ENCODE measurements at places on chromosomes 4 and X.

DNA sequence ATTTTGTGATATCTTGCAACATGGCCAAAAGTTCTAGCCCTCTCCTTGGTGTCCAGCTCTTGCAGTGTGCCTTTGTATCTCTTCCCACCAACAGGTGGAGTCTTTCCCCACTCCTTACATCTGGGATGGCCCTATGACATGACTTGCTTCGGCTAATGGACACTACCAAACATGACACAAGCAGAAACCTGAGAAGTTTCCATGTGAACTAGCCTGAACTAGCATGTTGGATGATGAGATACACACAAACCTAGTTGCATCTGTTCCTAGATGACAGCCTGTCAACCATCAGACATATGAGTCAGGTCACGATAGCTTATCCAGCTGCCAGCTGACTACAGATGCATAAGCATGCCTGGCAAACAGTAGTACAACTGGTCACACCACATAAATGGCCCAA lies 207.5 kb upstream of the FTHL17 start:
- DNase-seq = no peak

DNA sequence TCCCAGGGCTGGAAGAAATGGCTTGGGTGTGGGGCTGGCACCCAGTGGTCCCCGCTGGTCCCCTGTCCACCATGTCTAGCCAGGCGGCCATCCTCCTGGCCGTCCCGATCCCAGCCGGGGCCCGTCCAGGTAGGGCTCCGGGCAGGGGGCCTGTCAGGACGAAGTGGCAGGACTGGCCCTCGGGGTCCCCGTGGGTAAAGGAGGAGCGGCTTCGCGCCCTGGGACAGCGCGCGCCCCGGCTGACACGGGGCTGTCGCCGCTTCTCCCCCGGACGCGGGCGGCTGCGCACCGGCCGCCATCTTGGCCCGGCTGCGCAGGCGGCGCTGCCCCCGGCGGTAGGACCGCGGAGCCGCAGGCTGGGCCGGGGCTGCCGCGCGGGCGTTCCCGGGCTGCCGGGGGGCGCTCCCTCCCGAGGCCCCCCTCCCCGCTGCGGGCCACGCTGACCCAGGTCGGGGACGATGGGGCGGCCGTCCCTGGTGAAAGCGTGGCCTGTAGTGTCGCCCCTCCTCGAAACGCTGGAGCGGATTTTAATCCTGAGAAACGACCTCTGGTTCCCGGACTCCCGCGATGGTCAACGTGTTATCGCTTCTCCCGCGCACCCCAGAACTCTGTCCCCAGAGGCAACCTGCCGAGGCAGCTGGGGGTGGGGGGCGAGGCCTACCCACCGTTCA lies 60.4 kb upstream of the BCOR start:
- DNase-seq = no peak

GRCh38 chr4:185772391-185773093 lies 39.5 kb downstream of the SORBS2 start:
- DNase-seq = no peak

DNA sequence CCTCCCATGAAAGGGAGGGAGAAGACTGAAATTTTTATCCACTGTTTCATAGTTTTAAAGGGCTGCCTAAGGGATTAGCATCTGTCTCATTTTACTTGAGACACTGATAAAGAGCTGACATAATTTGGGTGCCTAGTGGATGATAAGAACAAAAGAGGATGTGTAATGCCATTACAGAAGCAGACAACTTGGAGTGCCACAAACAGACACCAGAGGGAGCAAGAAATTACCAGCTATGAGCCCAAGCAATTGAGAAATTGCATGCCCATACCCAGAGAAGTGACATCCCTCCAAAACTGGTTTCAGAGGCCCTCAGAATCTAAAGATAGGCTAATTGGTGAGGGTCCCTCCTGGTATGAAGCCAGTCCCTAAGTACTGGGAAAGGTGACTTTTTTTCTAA lies 38.5 kb upstream of the POU3F4 start:
- DNase-seq = no peak

GRCh38 chr4:6557856-6558255 lies 17.1 kb upstream of the MAN2B2 start:
- no peak for DNase-seq

DNA sequence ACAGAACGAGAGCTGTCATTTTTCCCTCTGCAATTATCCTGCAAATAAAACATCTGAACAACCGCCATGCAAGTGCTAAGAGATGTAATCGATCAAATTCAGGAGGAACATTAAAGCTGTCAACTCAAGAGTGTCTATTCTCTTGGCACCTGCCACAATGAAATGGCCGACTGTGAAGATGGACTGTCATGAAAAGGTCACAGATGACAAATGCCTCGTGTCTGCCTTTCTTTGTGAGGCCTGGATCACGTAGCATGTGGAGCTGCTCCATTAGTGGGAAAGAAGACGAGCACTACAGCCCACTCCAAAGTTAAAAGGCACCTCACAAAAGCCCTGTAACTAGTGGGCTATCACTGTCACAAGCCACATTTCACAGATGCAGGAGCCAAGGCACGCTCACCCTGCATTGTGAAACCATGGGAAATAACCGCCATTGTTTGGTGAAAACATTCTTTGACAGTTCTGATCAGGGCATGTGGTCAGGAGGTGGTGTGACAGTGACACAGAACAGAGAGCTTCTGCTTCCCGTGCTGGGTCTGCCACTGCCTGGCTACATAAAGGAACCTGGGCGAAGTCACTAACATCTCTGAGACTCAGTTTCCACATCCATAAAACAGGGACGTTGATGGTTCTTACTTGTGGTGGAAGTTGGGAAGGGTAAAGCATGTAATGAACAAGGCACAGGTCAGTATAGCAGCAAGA lies 98.9 kb downstream of the EVC2 start:
- no peak for DNase-seq

DNA sequence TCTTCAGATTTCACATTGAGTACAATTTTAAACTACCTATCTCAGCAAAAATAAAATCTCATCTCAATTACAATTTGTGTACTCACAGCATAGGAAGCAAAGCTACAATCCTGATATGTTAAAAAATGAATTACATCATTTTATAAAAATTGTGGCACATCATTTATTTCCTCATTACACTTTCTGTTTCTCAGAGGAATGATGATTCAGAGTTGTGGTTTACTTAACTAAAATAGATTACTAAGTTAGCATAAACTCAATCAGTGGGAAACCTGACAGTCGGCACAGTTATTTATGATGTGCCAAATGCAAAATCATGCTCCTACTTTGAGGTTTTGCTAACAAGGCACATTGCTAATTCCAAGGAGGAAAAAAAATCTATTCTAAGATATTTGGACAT lies 325.0 kb downstream of the FBXO8 start:
- no peak for DNase-seq

DNA sequence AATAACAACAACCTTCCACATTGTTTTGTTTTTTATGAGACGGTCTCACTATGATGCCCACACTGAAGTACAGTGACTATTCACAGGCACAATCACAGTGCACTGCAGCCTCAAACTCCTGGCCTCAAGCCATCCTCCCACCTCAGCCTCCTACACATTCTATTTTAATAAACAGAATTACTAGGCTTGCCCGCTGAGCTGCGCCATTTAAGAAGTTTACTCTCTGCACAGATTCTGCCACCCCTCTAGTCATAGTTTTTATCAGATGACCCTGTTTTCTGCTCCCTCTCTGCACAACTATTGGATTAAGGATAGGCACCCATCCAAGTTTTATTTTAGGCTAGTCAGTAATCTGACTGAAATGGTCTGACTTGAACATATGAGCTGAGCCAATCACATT lies 11.3 kb upstream of the COX18 start:
- no peak for DNase-seq

- DNase-seq = no peak
These were observed 316.0 kb downstream of the CCSER1 start for GRCh38 chr4:90443231-90443630.

- no peak for DNase-seq
These were observed 281.9 kb upstream of the HS3ST1 start for GRCh38 chr4:11710453-11711093.

DNA sequence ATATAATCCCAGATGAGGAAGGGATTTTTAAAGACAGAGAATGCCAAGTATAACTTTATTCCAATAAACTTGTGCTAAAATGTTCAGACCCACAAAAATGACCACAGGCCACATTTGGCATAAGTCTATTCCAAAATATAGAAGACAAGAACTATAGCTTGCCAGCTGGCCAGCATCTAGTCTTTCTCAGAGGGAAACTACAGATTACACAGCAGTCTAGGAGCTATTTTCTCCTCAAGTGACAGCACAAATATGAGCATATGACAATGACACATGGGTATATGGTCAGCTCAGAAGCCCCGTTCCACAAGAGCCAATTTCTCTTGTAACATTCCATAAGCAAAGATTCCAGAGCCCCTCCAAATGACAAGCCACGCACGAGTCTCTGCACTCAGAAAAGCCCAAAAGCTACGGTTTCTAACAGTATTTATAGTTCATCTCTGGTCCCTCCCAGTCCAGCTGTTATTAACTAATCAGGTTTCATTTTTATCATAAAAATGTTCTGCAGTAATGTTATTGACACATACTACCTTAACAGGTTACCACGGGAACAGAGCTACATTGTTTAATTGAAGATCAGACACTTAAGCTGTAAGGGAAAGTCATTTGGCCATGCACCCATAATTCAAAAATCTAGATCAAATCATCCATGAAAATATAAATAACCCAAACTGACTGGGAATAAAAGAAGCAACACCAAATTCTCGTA lies 70.3 kb downstream of the RAB28 start:
- DNase-seq = no peak

- no peak for DNase-seq
These were observed 67.0 kb downstream of the FAM13A start for GRCh38 chr4:88989990-88990389.

DNA sequence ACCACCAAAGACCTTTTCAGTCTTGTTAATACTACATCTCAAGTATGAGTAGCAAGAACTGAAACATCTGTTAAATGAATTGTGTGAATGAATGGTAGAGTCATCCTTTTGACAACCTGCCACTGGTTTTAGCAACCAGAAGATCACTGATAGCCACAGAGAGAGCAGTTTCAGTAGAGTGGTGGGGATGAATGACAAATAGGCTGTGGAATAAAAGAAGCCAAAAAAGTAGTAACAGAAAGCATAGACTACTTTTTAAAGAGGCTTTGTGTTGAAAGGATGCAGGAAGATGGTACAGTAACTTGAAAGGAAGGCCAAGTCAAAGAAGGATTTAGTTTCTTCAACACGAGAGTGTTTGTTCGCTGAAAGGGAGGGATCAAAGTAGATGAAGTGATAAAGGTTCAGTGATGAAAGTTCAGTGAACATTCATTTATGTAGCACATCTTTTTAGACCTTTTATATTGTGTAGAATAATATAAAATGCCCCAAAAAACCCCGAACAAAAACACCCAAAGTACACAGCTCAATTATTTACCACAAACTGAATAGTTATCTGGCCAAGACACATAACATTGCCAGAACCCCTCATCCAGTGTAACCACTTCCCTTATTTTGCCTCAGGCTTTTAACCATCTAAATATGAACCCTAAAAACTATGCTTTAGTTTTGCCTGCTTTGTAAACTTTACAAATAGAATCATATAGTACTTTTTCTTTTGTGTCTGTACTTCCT lies 40.1 kb upstream of the EIF1AX start:
- DNase-seq = no peak

DNA sequence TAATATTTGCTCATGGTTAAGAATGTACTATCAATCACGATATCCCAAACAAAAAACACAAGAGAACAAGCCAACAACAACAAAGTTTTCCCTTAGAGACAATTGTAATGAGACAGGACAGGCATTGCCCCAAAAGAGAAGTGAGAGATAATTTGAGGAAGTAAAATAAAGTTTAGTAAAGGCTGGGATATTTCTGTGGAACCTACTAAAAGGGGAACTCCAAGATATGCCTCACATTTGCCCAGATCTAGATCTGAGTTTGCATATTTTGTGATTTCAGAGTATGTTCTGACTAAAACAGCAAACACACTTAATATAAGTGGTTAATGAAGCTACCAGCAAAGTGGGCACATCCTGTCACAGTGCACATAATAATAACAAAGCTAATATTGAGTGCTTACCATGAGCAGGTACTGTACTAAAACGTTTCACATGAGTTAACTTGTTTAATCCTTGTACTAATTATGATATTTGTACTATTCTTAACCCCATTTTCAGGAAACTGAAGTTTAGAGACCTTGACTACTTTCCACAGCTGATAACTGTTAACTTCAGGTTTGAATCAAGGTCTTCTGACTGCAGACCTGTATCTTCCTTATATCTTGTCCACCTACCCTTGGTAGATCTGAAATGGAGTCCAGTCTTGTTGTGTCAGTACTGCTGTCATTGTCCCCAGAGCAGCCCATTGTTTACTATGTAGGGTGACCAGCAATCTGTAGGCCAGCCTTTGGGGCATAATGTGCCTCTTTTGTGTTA lies 26.0 kb upstream of the BMP2K start:
- DNase-seq = no peak

DNA sequence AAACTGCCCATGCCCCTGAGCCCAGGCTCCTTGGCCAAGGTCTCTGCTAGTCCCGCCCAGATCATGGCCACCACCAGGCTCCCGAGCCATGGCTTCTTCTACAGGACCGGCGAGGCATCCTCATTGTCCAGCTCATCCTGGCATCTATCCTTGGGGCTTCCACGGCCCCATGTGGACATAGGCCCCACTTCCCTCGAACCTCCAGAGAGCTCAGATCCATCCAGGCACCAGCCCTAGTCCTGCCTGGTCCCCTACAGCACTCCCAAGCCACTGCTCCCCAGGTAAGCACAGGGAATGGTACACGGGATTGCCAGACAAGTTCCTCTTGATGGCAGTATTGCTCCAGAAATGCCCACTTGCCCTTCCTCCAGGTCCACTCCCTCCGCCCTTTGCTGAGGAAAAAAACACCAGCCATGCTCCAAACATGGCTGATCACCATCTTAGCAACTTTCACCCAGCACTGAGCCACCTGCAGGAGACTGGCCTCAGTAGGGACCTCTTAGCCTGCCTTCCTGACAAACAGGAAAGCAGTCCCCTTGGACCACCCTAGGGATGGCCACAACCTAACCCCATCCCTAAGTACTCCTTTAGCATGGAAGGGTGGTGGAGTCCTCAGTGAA lies 272.1 kb upstream of the AGTR2 start:
- peak; percentile 79 for DNase-seq

DNA sequence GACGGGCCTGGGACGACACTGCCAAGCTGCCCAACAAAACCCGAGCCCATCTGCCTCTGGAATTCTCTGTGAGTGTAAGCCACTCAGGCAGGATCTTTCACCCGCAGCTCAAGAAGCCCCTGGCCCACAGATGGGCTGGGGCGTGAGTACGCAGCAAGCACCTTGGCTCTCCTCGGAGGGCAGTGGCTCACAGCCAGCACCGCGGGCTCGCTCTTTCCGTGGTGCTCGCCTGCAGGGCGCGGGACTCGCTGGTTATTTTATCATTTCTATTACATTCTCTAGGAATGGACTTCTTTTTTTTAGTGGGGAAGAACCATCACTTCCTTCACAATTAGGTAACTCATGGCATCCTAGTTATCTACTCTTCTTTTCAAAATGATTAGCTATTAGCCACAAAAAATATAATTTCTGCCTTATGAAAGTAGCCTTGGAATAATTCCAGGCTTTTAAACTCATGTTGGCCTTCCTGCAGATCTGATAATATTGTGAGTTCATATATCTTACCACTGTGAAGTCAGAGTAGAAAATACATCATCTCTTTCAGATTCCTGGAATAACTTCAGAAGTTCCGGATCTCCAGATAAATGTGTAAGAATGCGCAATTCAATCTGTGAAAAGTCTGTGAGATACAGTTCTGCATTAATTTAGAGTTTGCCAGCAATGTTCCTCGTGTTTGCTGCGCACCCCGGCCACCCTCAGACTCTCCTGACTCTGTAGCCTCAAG lies 68.6 kb downstream of the NAT8L start:
- DNase-seq = no peak

GRCh38 chrX:95662200-95662599 lies 1022.4 kb upstream of the DIAPH2 start:
- DNase-seq = no peak

All from central memory CD4-positive, alpha-beta T cell (primary cell).